ENCODE measurements at places on chromosomes 11 and 22. TPM values are rescaled to one million over a fixed set of nuclear protein-coding genes. Genes with fewer than 3 reads are reported as not detected.

DNA sequence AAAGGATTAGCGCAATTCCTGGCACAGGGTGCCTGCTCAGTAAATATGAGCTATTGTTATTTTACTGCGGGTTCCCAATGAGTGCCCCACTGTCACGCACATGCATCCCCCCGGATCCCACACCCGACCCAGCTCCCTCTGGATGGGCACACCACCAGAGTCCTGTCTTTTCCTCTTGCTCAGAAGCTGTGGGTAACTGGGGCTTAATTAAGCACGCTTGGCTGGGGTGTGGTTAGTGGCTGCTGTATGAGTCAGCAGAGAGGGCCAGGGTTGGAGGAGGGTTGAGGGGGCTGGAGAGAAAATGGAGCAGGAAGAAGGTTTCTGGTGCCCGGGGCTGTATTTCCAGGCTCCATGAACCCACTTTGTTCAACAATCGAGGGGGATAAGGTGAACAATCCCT lies 30.3 kb upstream of the NECTIN1 start:
- peak; percentile 36 for DNase-seq

GRCh38 chr11:77092382-77092781 lies 10.3 kb upstream of the OMP start:
- DNase-seq: no peak

Gene C11orf87
- total RNA-seq: not detected

DNA sequence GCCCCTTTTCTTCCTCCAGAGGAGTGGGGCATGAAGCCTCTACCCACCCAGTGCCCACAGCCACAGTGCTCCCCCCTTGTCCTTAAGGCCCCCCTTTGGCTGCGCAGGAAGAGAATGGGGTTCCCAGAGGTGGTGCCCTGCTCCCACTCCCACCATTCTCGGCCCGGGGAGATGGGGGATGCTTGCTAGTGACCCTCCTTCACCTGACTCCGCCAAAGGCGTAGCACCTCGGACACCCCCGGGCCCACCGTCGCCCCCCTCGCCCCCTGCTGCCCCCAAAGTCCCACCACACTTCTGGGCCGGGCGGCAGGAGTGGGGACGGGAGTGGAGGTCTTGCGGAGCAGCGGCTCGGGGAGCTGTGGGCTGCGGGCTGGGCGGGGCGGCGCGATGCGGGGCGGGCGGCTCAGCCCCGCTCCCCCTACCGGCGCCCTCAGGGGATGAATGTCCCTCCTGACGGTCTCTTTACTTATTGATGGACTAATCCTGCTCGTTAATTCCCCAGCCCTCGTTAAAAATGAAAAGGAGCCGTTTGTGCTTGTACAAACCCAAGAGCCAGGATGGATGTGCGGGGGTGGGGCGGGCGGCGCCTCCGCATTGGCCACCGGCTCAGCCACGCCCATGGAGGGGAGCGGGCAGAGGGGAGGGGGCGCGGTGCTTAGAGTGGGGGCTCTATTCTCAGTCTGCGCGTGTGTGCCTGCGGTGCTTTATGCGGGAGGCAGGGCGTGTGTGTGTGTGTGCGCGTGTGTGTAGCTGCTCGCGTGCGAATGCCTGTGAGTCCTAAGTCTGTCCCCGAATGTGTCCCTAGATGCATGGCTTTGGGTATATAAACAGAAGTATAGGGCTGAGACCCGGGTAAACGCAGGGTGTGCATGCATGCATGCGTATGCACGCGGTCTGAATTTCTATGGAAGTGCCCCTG lies 25.6 kb downstream of the SYT7 start:
- DNase-seq: no peak

DNA sequence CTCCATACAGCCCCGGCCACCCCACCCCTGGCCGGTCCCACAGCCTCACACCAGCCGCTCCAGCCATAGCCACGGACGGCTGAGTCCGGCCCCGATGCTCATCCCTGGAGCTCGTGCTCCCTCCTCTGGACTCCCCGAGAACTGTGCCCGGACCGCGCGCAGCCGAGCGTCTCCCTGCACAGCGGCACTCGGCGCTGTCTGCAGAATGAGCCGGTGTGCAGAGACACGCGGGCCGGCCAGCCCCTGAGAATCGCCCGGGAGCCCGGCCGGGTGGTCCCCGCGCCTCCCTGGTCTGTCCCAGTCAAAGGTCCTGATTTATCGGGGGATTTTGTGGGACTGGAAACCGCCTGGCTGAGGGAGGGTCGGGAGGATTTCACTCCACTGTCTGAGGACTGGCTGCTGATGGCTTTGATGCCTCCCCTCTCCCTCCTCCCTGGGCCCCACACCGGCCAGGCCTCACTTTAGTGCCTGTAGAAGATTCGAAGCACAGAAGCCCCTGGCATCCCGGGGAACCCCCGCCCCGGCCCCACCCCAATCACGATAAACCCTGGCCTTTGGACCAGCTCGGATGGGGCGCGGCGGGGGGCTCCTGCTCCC lies 102.7 kb downstream of the BRD1 start:
- peak; percentile 25 for DNase-seq

DNA sequence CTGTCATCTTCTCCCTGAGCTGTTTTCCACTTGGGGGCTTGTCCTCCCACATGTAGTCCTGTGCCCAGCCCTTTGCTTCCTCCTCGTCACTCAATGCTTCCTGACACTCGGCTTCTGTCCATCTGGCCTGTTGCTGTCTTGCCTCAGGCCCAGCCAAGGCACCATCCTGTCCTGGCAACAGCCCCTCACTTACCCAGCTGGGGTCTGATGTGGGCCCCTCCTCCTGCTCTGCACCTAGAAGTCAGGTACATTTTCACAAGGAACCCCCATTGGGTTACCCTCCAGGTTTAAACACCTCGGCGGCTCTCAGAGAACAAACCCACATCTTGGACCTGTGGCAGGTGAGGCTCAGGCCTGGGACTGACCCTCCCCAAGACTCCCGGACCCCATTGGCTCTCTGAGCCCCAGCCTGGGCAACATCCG lies 784.8 kb downstream of the TBC1D22A start:
- no peak for DNase-seq

Gene EHF
- not detected for total RNA-seq

DNA sequence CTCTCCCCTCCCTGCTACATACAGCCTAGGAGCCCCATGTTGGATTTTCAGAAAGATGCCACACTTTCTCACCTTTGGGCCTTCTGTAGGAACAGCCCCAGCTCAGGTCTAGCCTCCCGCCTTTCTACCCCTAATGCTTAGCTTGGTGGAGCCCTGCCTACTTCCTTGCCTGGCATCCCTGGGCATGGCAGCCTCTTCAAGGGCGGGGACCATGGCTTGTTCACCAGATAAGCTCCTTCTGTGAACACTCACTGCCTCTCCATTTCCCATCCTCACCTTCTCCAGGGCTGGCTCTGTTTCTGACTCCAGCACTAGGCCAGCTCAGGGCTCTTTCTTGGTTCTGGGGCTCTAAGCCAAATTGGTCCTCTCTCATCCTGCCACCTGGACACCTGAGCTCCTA lies 1.4 kb downstream of the SEPTIN3 start:
- DNase-seq: no peak

DNA sequence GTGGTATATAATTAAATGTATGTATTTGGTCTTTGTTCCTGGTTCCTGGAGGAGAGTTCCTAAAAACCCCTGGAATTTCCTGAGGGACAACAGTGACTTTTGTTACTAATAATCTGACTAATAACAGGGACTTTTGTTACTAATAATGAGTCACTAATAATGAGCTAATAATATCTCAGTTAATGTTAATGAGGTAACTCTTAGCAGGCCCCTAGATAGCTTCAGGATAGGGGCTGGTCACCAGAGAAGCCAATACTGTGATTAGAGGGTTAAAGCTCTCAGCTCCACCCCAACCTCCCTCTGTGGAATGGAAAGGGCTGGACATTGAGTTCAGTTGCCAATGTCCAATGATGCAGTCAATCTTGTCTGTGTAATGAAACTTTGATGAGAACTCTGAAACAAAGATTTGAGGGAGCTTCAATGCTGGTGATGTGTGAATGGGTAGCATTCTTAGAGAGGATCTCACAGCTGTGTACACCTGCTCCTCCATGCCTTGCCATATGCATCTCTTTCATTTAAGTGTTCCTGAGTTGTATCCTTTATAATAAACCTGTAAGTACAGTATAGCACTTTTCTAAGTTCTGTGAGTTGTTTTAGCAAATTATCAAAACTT lies 1431.4 kb upstream of the TENM4 start:
- no peak for DNase-seq

DNA sequence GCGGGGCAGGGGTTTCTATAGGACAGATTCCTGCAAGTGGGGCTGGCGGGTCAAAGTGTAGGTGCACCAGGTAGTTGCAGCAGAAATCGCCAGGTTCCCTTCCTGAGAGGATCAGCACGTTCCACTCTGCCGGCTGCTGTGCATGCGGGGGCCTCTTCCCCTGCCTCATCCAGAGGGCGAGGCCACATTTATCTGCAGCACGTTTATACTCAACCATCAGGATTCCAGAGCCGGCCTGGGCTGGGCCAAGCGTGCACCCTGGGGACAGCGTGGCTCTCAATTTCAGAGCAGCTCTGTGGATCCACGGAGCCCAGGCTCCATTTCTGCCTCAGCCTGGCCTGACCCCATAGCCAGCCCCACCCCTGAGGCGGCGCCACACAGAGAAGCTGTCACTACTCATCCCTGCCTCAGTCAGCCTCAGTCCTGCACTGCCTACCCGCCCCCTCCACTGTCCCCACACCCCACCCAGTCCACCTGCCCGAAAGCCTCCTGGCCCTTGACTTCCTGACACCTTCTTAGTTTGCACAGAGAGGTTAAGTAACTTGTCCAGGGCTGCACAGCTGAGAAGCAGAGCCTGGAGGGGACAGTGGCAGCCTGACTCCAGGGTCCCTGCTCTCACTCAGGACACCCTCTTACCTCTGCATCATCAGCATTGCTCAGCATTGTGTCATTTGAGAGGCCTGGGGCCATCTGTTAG lies 45.9 kb upstream of the RTL6 start:
- no peak for DNase-seq

DNA sequence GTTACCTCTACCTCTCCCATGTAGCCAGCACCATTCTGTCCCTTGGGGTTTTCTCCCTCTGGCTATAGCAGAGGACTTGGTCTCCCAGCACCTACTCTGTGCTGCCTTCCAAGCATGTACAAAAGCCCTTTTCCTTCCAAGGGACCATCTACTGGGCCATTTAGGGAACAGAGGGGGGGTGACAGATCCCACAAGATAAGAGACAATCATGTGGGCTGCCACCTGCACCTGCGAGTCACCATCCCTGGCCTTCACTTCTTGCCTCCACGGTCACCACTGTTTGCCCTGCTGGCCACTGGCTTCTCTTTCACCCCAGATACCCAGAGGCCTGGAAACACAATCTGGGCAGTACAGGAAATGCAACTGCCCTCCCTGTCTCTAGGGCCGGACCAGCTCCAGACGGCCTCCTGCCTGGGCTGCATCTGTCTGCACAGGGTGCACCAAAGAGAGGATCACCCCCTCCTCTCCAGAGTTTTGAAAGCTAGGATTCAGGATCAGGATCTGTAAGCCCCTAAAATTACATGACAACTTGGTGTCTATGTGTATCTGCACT lies 160.8 kb upstream of the NECTIN1 start:
- no peak for DNase-seq

DNA sequence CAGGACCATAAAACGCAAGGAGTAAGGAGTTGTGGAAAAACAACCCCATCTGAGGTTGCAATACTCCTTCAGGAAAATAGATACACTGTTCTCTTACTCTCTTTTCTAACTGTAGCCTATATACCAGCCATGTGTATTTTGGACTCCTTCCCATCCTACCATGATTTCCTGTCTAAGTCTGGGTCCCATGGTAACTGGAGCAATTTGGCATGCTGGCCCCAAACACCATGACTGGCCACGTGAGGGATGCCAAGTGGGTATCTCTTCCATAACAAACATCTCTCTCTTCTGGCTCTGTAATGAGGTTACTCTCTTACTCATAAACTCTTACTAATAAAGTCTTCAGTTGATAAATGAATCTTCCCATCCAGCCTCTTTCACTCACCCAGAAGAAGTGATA lies 26.5 kb downstream of the ABTB2 start:
- peak; percentile 81 for DNase-seq

Gene P2RY6
- total RNA-seq: 0.41 TPM

DNA sequence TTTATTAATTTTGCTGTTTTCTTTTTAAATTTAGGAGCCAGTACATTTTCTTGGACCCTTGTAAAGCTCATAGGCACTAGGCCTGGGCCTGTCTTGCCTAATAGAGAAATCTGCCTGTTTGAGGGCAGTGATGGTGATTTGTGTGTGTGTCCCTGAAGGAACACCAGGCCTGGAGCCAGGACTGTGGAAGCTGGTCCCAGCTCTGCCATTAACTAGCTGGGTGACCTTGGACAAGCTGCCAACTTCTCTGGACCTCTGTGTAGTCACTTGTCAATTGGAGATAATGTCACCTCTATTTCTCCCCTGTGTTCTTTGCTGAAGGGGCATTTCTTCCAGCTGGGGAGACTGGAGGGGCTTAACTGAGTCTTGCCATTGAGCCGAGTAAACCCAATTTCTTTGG lies 16.0 kb upstream of the FTH1 start:
- DNase-seq: no peak

DNA sequence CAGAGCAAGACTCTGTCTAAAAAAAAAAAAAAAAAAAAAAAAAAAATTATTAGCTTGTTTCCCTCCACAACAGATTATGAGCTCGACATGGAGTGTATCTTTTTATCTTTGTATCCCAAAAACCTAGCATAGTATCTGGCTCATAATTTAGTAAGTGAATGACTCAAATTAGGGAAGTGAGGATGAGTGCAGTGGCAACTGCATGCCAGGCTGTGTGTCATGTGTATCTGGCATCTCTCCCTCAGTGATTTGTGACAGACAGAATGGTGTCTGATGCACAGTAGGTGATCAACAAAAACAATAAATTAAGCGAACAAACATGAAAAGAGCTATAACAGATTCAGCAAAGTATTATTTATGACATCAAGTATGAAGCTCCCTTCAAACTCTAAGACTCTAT lies 7.2 kb downstream of the STK33 start:
- DNase-seq: no peak

DNA sequence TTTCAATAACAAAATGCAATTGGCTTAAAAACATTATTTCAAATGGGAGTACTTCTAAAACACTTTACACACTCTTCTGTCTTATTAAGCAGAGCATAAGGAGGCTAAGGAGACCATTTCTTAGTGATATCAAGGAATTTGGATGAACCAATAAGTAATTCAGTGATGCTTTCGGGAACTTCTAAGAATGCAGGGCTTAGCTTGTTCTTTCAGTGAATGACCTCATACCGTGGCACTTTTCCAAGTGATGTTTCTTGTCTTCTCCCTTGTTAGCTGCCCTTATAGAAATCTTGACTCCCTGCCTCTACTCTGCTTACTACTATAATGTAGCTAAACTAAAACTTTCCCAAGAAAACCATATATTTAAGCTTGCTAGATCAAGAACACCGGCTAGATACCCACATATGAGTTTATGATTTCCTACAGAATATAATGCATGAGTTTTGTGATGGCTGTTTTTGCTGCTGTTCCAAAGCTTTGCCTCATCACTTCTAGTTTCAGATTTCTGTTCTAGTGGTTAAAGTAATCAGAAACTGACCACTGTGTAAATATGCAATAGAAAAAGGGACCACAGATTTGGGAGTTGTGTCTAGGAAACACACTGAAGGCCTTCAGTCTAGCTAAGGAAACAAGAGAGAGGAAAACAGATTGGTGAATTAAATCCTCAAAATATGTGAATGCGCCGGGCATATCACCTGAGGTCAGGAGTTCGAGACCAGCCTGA lies 37.5 kb upstream of the STK33 start:
- DNase-seq: no peak

Gene WNT11
- 3.7 TPM for total RNA-seq

- DNase-seq: no peak
Observed at GRCh38 chr11:44575288-44575672, 9.8 kb downstream of the CD82 start.

- no peak for DNase-seq
Observed at GRCh38 chr11:9222654-9223053, 42.5 kb downstream of the DENND5A start.

Gene SGSM1
- total RNA-seq: 0.06 TPM

Gene BARX2
- not detected for total RNA-seq

Measured in Caki2 (cell line).